ENCODE measurements at places on chromosomes 1 and 21.

DNA sequence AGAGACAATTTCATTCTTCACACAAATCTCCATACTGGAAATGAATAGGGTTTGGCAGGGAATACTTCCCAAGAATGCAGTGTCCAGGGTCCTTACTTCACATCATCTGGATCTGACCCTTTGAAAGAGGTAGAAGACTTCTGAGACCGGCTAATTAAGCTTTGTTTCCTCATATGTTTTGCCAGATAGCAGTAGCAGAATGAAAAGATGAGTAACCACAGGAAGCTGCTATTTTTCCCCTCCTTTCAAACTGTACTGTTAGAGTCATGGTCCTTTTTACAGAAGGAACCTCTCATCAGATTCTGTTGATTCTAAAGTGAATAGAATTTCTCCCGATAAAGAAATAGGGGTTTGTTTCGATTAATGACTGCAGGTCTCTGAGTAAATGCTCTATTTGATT is 1.4 kb upstream of the OLFML3 start:
- DNase-seq: no peak

DNA sequence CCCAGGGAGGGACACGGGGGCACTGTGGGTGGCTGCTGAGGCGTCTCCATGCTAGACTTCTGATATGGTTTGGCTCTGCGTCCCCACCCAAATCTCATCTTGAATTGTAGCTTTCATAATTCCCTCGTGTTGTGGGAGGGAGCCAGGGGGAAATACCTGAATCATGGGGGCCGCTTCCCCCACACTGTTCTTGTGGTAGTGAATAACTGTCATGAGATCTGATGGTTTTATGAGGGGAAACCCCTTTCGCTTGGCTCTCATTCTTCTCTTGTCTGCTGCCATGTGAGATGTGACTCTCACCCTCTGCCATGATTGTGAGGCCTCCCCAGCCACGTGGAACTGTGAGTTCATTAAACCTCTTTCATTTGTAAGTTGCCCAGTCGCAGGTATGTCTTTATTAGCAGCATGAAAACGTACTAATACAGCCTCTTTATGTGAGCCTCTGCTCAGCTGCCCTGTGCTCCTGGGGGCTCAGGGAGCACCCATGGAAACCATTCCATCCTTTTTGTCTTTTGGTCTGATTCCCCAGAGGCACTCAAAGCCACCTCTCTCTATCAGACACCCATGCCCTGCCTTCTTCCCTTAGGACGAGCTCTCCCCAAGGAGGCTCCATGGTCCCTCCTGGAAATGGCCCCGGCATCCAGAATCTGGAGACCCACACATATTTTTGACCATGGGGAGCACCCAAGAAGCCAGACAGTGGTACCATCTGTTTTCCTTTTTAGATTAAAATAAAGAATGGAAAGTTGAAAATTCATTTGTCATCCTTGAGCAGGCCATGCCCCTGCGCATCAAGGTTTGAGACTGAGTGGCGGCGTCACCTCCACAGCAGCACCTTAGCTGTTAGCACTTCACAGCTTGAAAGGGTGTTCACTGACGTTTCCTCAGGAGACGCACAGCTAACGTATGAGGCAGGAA is 65.9 kb upstream of the FAM20B start:
- no peak for DNase-seq

GRCh38 chr1:27436204-27437159 is 44.1 kb downstream of the GPR3 start:
- no peak for DNase-seq

- no peak for DNase-seq
These were observed 74.6 kb downstream of the CTH start for GRCh38 chr1:70485624-70486023.

DNA sequence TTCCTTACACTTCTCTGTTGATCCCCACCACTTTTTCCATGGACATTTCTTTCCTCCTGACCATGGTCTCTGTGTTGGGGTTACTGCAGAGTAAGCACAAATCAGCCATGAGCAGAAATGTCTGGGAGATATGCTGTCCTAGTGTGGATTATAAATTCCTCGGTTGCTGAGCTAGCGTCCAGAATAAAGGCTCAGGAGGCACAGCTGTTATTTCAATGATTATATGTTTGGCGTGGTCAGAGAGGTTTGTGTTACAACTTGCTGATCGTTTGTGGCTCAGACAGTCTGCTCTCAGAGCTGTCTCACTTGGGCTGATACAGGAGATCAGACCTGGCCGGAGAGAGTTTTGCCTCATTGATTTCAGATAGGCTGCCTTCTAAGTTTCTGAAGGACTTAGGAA is 37.5 kb upstream of the LAMC2 start:
- no peak for DNase-seq

GRCh38 chr21:42624095-42624790 is 29.2 kb upstream of the PDE9A start:
- no peak for DNase-seq

Data from cortex of kidney (tissue), 1 donor.